ENCODE measurements at places on chromosomes 12 and 14.
A peak's percentile ranks its signal among the peaks of the same experiment; 100 is the strongest.

- H3K27me3 ChIP-seq = no peaks in the 10 kb centered on the region
- H3K4me1 ChIP-seq = no peaks in the 10 kb centered on the region
Observed at GRCh38 chr12:1179128-1179527, 188.1 kb downstream of the ERC1 start.

DNA sequence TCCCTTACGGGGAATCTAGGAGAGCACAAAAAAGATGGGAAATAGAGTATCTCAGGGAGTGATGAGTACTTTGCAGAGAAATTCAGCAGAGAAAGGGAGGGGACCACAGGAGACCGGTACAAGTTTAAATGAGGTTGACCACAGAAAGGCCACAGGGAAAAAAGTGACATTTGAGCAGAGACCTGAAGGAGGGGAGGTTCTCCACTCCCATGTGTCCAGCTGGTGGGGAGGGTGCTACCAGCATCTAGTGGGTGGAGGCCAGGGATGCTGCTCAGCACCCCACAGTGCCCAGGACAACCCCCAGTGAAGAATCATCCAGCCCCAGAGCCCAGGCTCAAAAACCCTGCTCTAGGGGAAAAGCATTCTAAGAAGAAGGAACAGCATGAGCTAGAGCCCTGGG lies 34.6 kb downstream of the TESC start:
- no peak overlapping the region for H3K27ac ChIP-seq
- peaks cover 23% of the 10 kb centered on the region for H3K4me1 ChIP-seq
- H3K36me3 ChIP-seq = no peaks in the 10 kb centered on the region
- H3K27me3 ChIP-seq = no peaks in the 10 kb centered on the region
- H3K4me3 ChIP-seq = no peak overlapping the region

- H3K36me3 ChIP-seq = no peaks in the 10 kb centered on the region
- H3K27me3 ChIP-seq = no peaks in the 10 kb centered on the region
- H3K4me3 ChIP-seq = no peak overlapping the region
Observed at GRCh38 chr12:67043771-67044170, 225.4 kb upstream of the CAND1 start.

- H3K27me3 ChIP-seq = no peaks in the 10 kb centered on the region
- H3K4me1 ChIP-seq = peaks cover 36% of the 10 kb centered on the region
- no peak for DNase-seq
- no peak overlapping the region for H3K4me3 ChIP-seq
- H3K36me3 ChIP-seq = no peaks in the 10 kb centered on the region
Observed at GRCh38 chr12:6171409-6172015, 28.7 kb upstream of the CD9 start.

- no peak overlapping the region for H3K27ac ChIP-seq
- peaks cover 15% of the 10 kb centered on the region for H3K27me3 ChIP-seq
- H3K36me3 ChIP-seq = no peaks in the 10 kb centered on the region
- DNase-seq = no peak
- H3K4me1 ChIP-seq = no peaks in the 10 kb centered on the region
Observed at GRCh38 chr12:117356048-117356447, 5.4 kb downstream of the NOS1 start.

- H3K4me1 ChIP-seq = peaks cover 38% of the 10 kb centered on the region
- no peak for DNase-seq
- no peaks in the 10 kb centered on the region for H3K36me3 ChIP-seq
- H3K4me3 ChIP-seq = peak overlapping the region; percentile 97
Observed at GRCh38 chr14:55410876-55411275, 754 bp downstream of the ATG14 start.

DNA sequence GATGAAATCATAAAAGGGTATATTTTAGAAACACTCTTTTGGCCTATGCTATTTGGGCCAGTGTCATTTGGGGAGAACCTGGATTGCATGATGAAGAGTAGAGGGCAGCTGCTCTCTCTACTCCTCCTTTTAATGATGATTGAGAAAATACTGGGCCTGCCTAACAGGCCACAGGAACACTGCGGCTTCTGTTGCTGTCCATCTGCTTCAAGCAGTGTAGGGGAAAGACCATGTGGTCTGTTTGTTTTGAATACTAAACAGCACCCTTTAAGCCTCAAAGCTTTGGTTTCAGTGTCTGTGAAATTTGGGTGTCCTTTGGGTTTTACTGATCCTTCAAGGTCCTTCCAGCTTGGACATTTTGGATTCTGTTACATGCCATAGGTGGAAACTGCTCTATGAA lies 78.0 kb downstream of the TTC6 start:
- H3K36me3 ChIP-seq = no peaks in the 10 kb centered on the region
- no peak for DNase-seq
- H3K4me3 ChIP-seq = no peak overlapping the region
- H3K27ac ChIP-seq = no peak overlapping the region
- no peaks in the 10 kb centered on the region for H3K27me3 ChIP-seq
- H3K4me1 ChIP-seq = no peaks in the 10 kb centered on the region

- H3K4me3 ChIP-seq = peak overlapping the region; percentile 77
- DNase-seq = no peak
- peaks cover 26% of the 10 kb centered on the region for H3K27me3 ChIP-seq
- H3K27ac ChIP-seq = no peak overlapping the region
Observed at GRCh38 chr14:75426332-75427125, 1.3 kb upstream of the JDP2 start.

DNA sequence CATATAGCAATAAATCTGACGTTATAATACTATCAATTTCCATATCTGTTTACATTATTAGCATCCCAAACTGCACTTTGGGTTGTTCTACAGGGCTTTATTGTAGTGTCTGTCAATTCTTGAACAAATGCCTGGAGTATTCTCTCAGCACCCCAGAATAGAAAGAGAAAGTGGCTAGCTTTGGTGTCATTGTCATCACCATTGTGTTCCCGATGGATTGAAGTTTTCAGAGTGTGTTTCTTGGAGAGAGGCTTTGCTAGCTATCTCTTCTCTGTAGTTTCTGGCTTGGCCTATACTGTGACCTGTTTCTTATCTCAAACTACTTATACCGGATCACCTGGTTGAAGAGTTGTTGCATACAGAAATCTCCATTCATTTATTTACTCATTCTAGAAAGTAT lies 6.4 kb downstream of the TMEM106C start:
- peaks cover 5% of the 10 kb centered on the region for H3K36me3 ChIP-seq
- H3K4me3 ChIP-seq = no peak overlapping the region
- H3K27ac ChIP-seq = no peak overlapping the region
- no peak for DNase-seq
- H3K4me1 ChIP-seq = peaks cover 15% of the 10 kb centered on the region
- no peaks in the 10 kb centered on the region for H3K27me3 ChIP-seq

GRCh38 chr12:50326590-50327284 lies 43.4 kb upstream of the LIMA1 start:
- H3K4me3 ChIP-seq = no peak overlapping the region
- DNase-seq = no peak
- no peaks in the 10 kb centered on the region for H3K36me3 ChIP-seq
- no peak overlapping the region for H3K27ac ChIP-seq
- H3K27me3 ChIP-seq = no peaks in the 10 kb centered on the region

GRCh38 chr12:46839964-46840363 lies 14.2 kb upstream of the SLC38A4 start:
- no peak overlapping the region for H3K4me3 ChIP-seq
- H3K36me3 ChIP-seq = no peaks in the 10 kb centered on the region
- DNase-seq = no peak
- peaks cover 33% of the 10 kb centered on the region for H3K27me3 ChIP-seq

DNA sequence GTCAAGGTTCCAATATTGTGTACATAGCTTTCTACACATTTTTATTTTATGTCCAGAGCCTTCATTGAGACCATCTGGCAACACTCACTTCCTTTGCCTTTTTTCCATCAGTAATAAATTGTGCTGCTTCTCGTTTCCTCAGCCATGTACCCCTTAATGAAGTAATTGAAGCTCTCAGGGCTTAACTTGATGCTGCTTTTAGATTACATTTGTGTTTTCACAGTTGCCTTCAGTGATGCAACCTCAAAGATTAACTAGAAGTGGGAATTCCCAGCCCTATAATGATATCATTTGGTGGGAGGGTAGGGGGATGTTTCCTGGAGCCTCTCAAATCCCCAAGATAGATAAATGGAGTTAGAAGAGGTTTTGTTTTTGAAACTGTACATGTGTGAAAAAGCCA lies 80.2 kb upstream of the KRR1 start:
- H3K27ac ChIP-seq = no peak overlapping the region
- peaks cover 4% of the 10 kb centered on the region for H3K4me1 ChIP-seq
- H3K4me3 ChIP-seq = no peak overlapping the region
- DNase-seq = no peak

- no peaks in the 10 kb centered on the region for H3K36me3 ChIP-seq
- peak; percentile 21 for DNase-seq
- H3K27ac ChIP-seq = peak overlapping the region; percentile 83
- H3K27me3 ChIP-seq = no peaks in the 10 kb centered on the region
- peaks cover 27% of the 10 kb centered on the region for H3K4me1 ChIP-seq
- H3K4me3 ChIP-seq = peak overlapping the region; percentile 56
Observed at GRCh38 chr12:56565510-56566101, 44.0 kb downstream of the RBMS2 start.

- no peak overlapping the region for H3K27ac ChIP-seq
- no peaks in the 10 kb centered on the region for H3K4me1 ChIP-seq
- DNase-seq = no peak
- no peaks in the 10 kb centered on the region for H3K36me3 ChIP-seq
- H3K4me3 ChIP-seq = no peak overlapping the region
Observed at GRCh38 chr12:51937926-51938325, 13.6 kb upstream of the ACVR1B start.

GRCh38 chr14:95480109-95480886 lies 36.2 kb downstream of the SYNE3 start:
- H3K36me3 ChIP-seq = peaks cover 2% of the 10 kb centered on the region
- no peaks in the 10 kb centered on the region for H3K27me3 ChIP-seq
- peak overlapping the region; percentile 89 for H3K27ac ChIP-seq
- peaks cover 45% of the 10 kb centered on the region for H3K4me1 ChIP-seq
- DNase-seq = peak; percentile 63
- H3K4me3 ChIP-seq = peak overlapping the region; percentile 67

DNA sequence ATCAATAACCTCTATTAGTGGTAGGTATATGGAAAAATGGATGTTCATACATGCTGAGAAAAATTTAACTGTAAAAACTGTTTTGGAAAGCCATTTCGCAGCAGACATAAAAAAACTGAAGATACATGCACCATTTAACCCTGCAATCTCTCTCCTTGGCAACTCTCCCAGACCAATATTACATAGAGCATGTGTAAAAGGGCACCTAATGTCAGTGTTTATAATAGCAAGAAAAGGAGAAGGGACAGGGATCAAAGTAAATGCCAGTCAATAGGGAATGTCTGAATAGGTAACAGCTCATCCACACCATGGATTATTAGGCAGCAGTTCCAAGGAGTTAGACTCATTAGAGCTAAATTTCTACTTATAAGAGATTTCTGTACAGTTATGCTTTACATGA lies 77.2 kb downstream of the BTG1 start:
- H3K27ac ChIP-seq = no peak overlapping the region
- no peak for DNase-seq
- H3K27me3 ChIP-seq = no peaks in the 10 kb centered on the region
- H3K36me3 ChIP-seq = peaks cover 8% of the 10 kb centered on the region

GRCh38 chr12:104974626-104975290 lies 11.4 kb upstream of the NOPCHAP1 start:
- H3K27ac ChIP-seq = no peak overlapping the region
- no peak for DNase-seq
- no peaks in the 10 kb centered on the region for H3K27me3 ChIP-seq

GRCh38 chr12:82527165-82527780 lies 159.4 kb upstream of the TMTC2 start:
- H3K4me1 ChIP-seq = no peaks in the 10 kb centered on the region
- no peaks in the 10 kb centered on the region for H3K36me3 ChIP-seq
- no peak overlapping the region for H3K4me3 ChIP-seq

GRCh38 chr12:105480162-105480561 lies 149.7 kb downstream of the C12orf75 start:
- H3K4me3 ChIP-seq = no peak overlapping the region
- DNase-seq = no peak
- no peaks in the 10 kb centered on the region for H3K36me3 ChIP-seq
- H3K27ac ChIP-seq = no peak overlapping the region
- H3K4me1 ChIP-seq = no peaks in the 10 kb centered on the region
- no peaks in the 10 kb centered on the region for H3K27me3 ChIP-seq

DNA sequence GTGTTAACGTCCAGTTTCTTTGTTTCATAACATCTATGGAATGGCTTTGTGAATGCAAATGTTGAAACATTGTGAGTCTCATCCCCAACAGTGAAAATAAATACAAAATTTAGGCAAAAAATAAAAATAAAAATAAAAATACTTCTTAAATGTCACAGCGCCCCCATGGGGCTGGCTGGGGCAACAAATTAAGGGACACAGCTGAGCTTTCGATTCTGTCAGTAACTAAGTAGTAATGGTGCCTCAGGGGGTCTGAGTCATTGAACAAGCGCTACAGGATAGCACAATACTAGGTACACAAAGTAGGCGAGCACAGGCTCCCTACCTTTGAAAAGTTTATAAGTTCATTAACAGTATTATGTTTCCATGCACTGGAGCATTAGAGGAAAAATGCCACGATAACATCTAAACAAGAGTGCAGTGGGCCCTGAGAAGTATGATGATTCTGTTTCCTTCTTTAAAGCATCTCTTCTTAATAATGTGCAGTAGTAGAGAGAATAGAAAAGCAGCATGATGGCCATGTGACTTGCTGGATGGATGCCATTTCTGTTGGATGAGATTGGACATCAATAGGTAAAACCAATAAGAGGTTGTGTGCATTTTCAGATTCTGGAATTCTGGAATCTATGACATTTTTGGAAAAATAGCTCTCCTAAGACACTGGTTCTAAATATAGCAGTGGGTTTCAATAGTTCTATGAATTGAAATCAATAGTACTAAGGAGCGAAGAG lies 667.2 kb downstream of the DIO2 start:
- H3K27me3 ChIP-seq = no peaks in the 10 kb centered on the region
- DNase-seq = no peak
- H3K4me3 ChIP-seq = no peak overlapping the region
- H3K4me1 ChIP-seq = no peaks in the 10 kb centered on the region

DNA sequence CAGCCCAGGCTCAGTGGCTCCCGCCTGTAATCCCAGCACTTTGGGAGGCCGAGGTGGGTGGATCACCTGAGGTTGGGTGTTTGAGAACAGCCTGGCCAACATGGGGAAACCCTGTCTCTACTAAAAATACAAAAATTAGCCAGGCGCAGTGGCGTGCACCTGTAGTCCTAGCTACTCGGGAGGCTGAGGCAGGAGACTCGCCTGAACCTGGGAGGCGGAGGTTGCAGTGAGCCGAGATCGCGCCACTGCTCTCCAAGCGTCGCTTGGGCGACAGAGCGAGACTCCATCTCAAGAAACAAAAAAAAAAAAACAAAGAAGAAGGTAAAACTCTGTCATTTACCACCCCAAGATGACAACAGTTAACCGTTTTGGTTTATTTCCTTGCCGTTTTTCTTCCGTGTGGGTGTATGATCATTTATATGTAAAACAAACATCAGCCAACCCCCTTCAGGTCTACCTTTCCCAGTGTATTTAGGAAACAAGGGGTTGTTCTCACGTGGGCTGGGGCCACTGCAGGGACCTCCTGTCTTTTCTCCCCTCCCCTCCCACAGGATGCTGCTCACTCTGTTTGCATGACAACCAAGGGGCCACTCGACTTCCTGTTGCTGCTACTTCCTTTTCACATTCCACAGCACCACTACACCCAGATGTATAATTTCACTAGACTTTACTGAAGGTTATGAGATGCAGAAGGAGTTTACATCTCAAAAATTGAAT lies 13.6 kb downstream of the TTC9 start:
- H3K36me3 ChIP-seq = peaks cover 2% of the 10 kb centered on the region
- H3K27me3 ChIP-seq = no peaks in the 10 kb centered on the region
- peak overlapping the region; percentile 98 for H3K27ac ChIP-seq
- peaks cover 91% of the 10 kb centered on the region for H3K4me1 ChIP-seq

Measured in activated T-cell treated with anti-CD3 and anti-CD28 coated beads, Interleukin-2, amount 50 U/mL, for 72 hours (primary cell).